ENCODE measurements at places on chromosomes 11 and 22. TPM values are rescaled to one million over a fixed set of nuclear protein-coding genes. Genes with fewer than 3 reads are reported as not detected.

The LDHAL6A gene
- total RNA-seq = not detected

The PANX3 gene
- total RNA-seq = not detected

The SUSD2 gene
- total RNA-seq = 54.2 TPM

The GDPD5 gene
- total RNA-seq = 8.1 TPM

The TSGA10IP gene
- total RNA-seq = not detected

The FAM227A gene
- total RNA-seq = 0.50 TPM

The GRM5 gene
- not detected for total RNA-seq

The HIPK3 gene
- total RNA-seq = 15.6 TPM

The KCNJ11 gene
- total RNA-seq = 0.16 TPM

The CCDC116 gene
- total RNA-seq = 0.08 TPM

The HEPHL1 gene
- total RNA-seq = not detected

The APLP2 gene
- 185 TPM for total RNA-seq

The LARGE1 gene
- 4.1 TPM for total RNA-seq

The CLCF1 gene
- total RNA-seq = 44.6 TPM

The OR51B4 gene
- total RNA-seq = not detected

The SELENOM gene
- total RNA-seq = 80.2 TPM

The BDNF gene
- 11.4 TPM for total RNA-seq

Measured in A549 treated with CpdA at 1 μM for 4 hours (cell line).